Hair follicular keratinocyte (primary cell): ENCODE measurements at places on chromosomes 7 and 10. TPM values are rescaled to one million over a fixed set of nuclear protein-coding genes. Genes with fewer than 3 reads are reported as not detected.

The LRMDA gene
- total RNA-seq: 0.11 and 0.39 TPM in 2 replicates

The GNG11 gene
- 1.2 and 1.7 TPM in 2 replicates for total RNA-seq

The GRM3 gene
- not detected in 2 replicates for total RNA-seq

The CLEC2L gene
- not detected in 2 replicates for total RNA-seq

The NEBL gene
- total RNA-seq: 0.16 and 3.3 TPM in 2 replicates
